ENCODE measurements at places on chromosomes 7 and 10.

DNA sequence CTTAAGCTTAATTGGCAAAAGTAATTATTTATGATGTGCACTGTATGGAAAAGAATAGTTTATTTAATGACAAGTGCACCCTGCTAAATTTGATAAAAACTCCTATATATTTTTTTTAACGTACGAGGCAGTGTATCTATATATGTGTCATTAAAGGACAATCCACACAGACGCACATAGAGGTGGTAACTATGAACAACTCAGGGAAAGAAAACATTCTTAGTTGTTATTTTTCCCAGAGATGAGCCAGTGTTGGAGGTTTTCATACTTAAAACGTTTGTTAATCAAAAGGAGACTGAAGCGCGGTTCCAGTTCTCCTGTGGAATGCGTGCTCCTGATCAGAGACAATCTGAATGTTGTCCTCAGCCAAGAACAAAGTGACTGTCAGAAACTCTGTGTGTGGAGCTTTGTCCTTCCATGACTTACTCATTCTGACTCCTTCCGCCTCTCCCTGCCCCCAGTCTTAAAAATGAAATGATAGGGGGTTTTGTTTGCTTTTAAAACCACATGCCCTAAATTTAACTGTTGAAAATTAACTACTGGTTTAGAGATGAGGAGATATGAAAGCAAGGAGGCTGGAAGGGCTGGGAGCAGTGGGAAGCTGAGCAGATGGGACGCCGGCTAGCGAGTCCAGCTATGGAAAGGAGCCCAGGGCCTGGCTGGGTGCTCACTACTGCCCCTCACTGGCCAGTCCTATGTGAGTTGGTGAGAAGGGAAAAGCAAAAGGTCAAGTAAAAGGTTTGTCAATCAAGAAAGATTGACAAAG, 99.6 kb downstream of the SVIL start:
- DNase-seq: peak; percentile 74

- peak; percentile 37 for DNase-seq
Observed at GRCh38 chr7:66205741-66206090, 582 bp downstream of the TPST1 start.

DNA sequence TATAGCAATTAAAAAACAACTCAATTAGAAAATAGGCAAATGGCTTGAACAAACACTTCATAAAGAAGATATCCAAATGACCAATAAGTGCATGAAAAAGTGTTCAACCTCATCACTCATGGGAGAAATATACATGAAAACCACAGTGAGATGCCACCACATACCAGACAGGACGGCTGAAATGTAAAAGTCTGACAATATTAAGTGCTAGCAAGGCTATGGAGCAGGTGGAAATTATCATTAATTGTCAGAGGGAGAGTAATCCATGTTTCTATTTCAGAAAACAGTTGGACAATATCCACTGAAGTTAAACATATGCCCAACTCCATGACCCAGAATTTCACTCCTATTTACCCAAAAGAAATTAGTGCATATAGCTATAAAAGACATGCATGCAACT, 42.6 kb upstream of the GRID1 start:
- no peak for DNase-seq

- no peak for DNase-seq
Observed at GRCh38 chr10:2895594-2896196, 171.7 kb upstream of the PFKP start.

- DNase-seq: no peak
Observed at GRCh38 chr7:55276572-55277295, 88.4 kb upstream of the LANCL2 start.

DNA sequence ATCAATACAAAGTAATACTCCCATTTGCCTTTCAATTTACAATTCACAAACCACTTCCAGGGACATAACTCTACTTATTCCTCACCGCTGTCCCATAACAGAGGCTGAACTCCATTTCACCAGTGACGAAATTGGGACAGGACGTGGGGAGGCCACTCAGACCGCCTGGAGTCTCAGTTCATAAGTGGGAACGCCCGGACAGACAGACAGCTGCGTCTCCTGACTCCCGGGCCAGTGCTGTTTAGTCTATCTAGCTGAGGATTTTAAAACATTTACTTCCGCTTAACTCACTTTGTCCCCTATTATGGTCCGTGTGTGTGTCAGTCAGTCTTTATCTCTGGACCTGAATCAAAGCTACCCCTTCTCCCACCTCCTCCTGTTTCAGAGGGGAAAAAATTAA, 67.4 kb upstream of the ZNF438 start:
- no peak for DNase-seq
